ENCODE measurements at places on chromosomes 12 and 14. TPM values are rescaled to one million over a fixed set of nuclear protein-coding genes. Genes with fewer than 3 reads are reported as not detected.

OR4E2 gene
- not detected for total RNA-seq

CCDC38 gene
- total RNA-seq, result 0.19 TPM

GLIPR1L2 gene
- 0.28 TPM for total RNA-seq

- peaks cover 12% of the 10 kb centered on the region for H3K27me3 ChIP-seq
- no peak overlapping the region for H3K4me3 ChIP-seq
- H3K4me1 ChIP-seq, result peaks cover 42% of the 10 kb centered on the region
- peaks cover 37% of the 10 kb centered on the region for H3K36me3 ChIP-seq
These were observed 4.1 kb downstream of the SHMT2 start for GRCh38 chr12:57233357-57234232.

DNA sequence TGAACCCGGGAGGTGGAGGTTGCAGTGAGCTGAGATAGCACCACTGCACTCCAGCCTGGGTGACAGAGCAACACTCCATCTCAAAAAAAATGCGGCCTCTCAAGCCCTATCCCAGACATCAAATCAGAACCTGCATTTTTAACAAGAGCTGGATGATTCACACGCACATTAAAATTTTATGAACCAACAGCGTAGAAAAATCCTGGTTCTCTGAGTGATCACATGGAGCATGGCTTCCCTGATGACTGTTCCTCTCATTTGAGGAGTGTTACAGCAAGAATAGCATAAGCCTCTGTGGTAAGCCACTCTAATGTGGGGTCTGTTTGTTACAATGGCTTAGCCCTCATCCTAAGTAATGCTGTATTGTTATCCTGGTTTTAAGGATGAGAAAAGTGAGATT, 163.6 kb downstream of the BRMS1L start:
- no peak overlapping the region for H3K4me3 ChIP-seq
- no peaks in the 10 kb centered on the region for H3K36me3 ChIP-seq
- no peak for DNase-seq
- no peak overlapping the region for H3K27ac ChIP-seq
- H3K4me1 ChIP-seq, result peaks cover 7% of the 10 kb centered on the region
- H3K27me3 ChIP-seq, result no peaks in the 10 kb centered on the region

DNA sequence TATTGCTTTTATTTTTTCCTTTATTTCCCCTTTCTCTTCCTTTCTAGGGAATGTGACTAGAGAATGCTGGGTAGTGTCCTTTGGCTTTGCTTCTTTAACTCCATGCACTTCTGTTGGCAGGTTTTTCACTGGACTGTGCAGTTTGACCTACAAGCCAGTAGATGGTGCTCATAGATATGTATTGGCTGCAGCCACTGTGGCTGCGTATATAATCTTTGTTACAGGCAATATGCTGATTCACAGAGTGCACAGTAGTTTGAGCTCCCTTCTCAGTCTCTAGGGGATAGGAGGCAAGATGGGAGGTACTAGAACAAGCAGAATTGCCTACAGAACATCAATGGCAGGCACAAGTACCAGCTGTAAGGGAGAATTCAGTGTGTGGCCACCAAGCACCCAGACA, 503.5 kb downstream of the LRFN5 start:
- H3K4me3 ChIP-seq, result no peak overlapping the region
- H3K27ac ChIP-seq, result no peak overlapping the region
- no peaks in the 10 kb centered on the region for H3K36me3 ChIP-seq
- H3K4me1 ChIP-seq, result no peaks in the 10 kb centered on the region
- no peaks in the 10 kb centered on the region for H3K27me3 ChIP-seq

- no peak for DNase-seq
- no peaks in the 10 kb centered on the region for H3K4me1 ChIP-seq
- H3K27me3 ChIP-seq, result no peaks in the 10 kb centered on the region
- H3K36me3 ChIP-seq, result peaks cover 35% of the 10 kb centered on the region
These were observed 207.9 kb downstream of the SYNE2 start for GRCh38 chr14:64060648-64061096.

DNA sequence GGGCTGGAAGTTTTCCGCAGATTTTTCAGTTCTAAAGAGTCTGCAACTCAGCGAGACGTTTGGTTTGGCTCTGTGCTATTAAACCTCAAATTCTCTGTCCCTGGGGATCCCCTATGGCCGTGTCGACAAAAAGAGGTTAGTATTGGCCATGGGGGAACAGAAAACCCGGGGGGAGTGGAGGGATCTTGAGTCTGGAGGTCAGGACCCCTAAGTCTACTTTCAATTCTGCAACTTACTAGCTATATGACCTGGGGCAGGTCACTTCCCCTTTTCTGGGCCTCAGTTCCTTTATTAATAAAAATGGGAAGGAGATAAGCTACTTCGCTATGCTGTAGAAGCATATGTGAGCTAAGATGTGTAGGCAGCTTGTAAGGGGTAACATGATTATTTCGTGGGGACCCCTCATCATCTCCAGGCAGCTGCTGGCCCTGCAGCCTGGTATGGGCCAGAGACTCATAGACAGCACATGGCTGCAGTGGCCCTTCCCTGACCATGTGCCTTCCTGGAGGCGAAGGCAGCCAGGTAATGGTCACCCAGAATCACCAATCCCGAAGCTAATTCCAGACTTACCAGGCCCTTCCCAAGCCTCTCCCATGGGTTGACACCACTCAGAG, 8.6 kb downstream of the ASB2 start:
- no peak overlapping the region for H3K27ac ChIP-seq
- no peaks in the 10 kb centered on the region for H3K27me3 ChIP-seq
- DNase-seq, result no peak
- no peak overlapping the region for H3K4me3 ChIP-seq

DNA sequence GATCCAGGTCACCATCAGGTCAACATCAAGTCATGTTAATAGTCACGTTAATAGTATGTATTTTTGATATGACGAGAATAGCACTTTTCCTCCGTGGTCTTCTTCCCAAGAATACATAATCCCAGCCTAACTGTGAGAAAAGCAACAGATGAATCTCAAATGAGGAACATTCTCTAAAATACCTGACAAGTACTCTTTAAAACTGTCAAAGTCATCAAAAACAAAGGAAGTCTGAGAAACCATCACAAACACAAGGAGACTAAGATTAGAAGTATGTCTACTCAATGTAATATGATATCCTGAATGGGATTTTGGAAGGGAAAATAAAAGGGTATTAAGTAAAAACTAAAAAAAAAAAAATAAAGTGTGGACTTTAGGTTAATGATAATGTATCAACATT, 36.8 kb upstream of the GLIPR1 start:
- peaks cover 1% of the 10 kb centered on the region for H3K4me1 ChIP-seq
- no peak overlapping the region for H3K4me3 ChIP-seq
- peaks cover 4% of the 10 kb centered on the region for H3K36me3 ChIP-seq
- H3K27me3 ChIP-seq, result peaks cover 8% of the 10 kb centered on the region
- no peak for DNase-seq

- peaks cover 12% of the 10 kb centered on the region for H3K4me1 ChIP-seq
- H3K4me3 ChIP-seq, result no peak overlapping the region
- no peak overlapping the region for H3K27ac ChIP-seq
- DNase-seq, result no peak
These were observed 37.6 kb downstream of the RTRAF start for GRCh38 chr14:52026901-52027300.

GRCh38 chr12:6768990-6769389, 2.8 kb downstream of the PTMS start:
- H3K4me1 ChIP-seq, result peaks cover 53% of the 10 kb centered on the region
- H3K27me3 ChIP-seq, result peaks cover 31% of the 10 kb centered on the region

DNA sequence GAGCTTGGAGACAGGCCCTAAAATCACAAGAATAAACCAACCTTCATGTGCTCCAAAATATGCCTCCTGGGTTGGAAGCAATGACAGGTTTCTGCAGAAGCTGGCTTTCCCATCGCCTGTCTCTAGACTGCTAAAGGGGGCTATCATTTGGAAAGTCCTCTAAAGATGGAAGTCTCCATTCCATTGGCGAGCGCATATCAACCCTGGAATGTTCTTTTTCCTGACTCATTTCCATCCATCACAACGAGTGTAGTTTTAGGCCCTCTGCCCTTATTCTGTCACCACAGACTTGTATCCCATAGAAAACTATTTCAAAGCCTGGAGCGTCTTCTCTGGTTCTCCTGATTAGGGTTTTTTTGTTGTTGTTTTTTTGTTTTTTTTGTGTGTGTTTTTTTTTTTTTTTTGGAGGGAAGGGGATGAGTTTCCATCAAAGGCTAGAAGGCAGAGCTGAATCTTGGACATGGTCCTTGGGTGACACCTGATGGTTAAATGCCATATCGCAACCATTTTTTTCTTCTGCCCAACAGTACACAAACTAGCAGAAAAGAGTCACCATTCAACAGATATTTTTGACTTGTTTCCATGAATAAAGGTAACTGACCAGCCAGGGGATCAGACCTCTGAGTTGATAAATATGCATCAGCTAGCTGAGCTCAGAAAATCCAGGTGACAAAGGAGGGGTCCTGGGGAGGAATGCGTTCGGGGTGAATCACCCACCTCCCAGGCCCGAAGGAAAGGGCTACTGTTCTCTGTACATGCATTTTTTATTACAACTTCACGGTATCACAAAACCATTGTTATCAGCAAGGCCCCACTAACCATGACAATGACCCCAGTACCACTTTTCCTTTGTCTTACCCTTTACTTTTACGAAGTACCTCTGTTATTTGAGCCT, 40.5 kb downstream of the KCNA5 start:
- no peaks in the 10 kb centered on the region for H3K36me3 ChIP-seq
- no peaks in the 10 kb centered on the region for H3K27me3 ChIP-seq
- no peak overlapping the region for H3K4me3 ChIP-seq
- DNase-seq, result no peak
- H3K4me1 ChIP-seq, result no peaks in the 10 kb centered on the region

GRCh38 chr12:5391653-5392052, 40.3 kb upstream of the NTF3 start:
- no peaks in the 10 kb centered on the region for H3K4me1 ChIP-seq
- H3K27me3 ChIP-seq, result peaks cover 7% of the 10 kb centered on the region
- DNase-seq, result no peak
- H3K4me3 ChIP-seq, result no peak overlapping the region
- H3K27ac ChIP-seq, result no peak overlapping the region

GRCh38 chr12:53975064-53975471, 314 bp upstream of the HOTAIR start:
- DNase-seq, result no peak
- H3K27ac ChIP-seq, result peak overlapping the region; percentile 51
- H3K4me3 ChIP-seq, result peak overlapping the region; percentile 25
- H3K27me3 ChIP-seq, result peaks cover 90% of the 10 kb centered on the region
- H3K4me1 ChIP-seq, result peaks cover 12% of the 10 kb centered on the region

GRCh38 chr14:50038398-50039119, 77.8 kb downstream of the VCPKMT start:
- H3K4me1 ChIP-seq, result peaks cover 53% of the 10 kb centered on the region
- peak overlapping the region; percentile 54 for H3K4me3 ChIP-seq
- DNase-seq, result no peak
- peaks cover 59% of the 10 kb centered on the region for H3K36me3 ChIP-seq

- DNase-seq, result no peak
- peaks cover 36% of the 10 kb centered on the region for H3K27me3 ChIP-seq
- H3K4me3 ChIP-seq, result no peak overlapping the region
- H3K36me3 ChIP-seq, result no peaks in the 10 kb centered on the region
These were observed 4.6 kb downstream of the TEAD4 start for GRCh38 chr12:2963760-2964292.

GRCh38 chr12:8603286-8603685, 9.4 kb downstream of the AICDA start:
- no peaks in the 10 kb centered on the region for H3K36me3 ChIP-seq
- no peaks in the 10 kb centered on the region for H3K4me1 ChIP-seq
- no peak overlapping the region for H3K4me3 ChIP-seq
- DNase-seq, result no peak

DNA sequence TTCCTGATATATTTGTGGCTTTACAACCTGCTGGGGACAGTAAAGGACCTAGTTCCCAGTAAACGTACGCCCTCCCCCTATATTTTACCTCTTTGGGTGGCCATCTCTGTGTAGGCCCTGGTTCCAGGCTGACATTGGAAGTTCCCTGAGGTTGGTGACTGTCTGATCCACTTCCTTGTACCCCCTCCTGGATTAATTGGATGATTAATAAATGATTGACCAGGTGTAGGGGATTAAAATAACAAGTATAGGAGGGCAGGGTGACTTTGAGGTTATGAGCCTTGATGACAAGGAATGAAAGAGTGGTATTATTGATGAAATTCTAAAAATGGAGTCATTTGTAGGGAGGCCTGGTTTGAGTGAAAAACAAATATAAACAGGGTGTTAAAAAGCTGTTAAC, 9.6 kb downstream of the SUSD6 start:
- no peak for DNase-seq
- H3K36me3 ChIP-seq, result peaks cover 18% of the 10 kb centered on the region
- peaks cover 82% of the 10 kb centered on the region for H3K4me1 ChIP-seq
- H3K27ac ChIP-seq, result peak overlapping the region; percentile 59

GRCh38 chr12:125210104-125210755, 145.0 kb downstream of the AACS start:
- no peaks in the 10 kb centered on the region for H3K36me3 ChIP-seq
- peaks cover 17% of the 10 kb centered on the region for H3K27me3 ChIP-seq
- no peak for DNase-seq
- no peak overlapping the region for H3K4me3 ChIP-seq

- H3K27ac ChIP-seq, result peak overlapping the region; percentile 94
- H3K4me3 ChIP-seq, result peak overlapping the region; percentile 95
- H3K27me3 ChIP-seq, result no peaks in the 10 kb centered on the region
- DNase-seq, result peak; percentile 75
- H3K4me1 ChIP-seq, result peaks cover 60% of the 10 kb centered on the region
These were observed 33.4 kb downstream of the VCPKMT start for GRCh38 chr14:50082784-50083466.

- no peak overlapping the region for H3K4me3 ChIP-seq
- no peak overlapping the region for H3K27ac ChIP-seq
- no peaks in the 10 kb centered on the region for H3K27me3 ChIP-seq
- no peaks in the 10 kb centered on the region for H3K4me1 ChIP-seq
These were observed 254.0 kb upstream of the SRRM4 start for GRCh38 chr12:118727196-118727978.

- H3K27ac ChIP-seq, result no peak overlapping the region
- H3K4me3 ChIP-seq, result no peak overlapping the region
These were observed 23.1 kb downstream of the AEBP2 start for GRCh38 chr12:19462406-19462805.

DNA sequence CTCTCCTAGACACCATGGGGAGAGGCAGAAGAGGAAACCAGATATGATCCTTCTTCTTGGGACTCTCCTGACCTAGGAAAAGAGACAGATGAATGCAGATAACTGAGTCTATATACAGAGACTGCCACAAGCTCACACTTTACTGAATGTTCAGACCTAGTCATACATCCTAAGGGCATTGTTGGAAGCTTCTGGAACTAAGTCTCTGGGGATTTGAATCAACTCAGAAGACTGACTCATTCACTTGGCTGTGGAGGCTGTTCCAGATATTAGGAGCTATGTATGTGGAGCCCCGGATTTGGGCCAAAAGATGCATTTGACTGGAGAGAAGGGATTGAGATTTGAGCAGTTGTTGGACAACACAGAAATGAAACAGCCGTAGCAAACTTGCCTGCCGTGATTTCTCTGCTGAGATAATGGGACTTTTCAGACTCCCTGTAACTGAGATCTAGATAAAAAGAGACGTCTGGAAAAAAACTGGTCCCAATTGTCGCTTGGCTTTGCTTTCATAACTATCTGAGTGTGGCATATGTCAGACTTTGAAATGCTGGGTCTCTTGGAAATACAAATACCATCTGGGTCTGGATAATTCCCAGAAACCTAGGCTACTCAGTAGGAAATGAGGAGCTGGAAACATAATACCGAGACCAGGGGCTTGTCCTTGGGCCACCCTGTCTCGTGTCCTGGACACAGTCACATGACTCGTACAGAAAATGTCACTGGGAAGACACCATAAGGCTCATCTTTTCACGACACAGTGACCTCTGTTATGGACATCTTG, 396.8 kb downstream of the NUAK1 start:
- no peak overlapping the region for H3K27ac ChIP-seq
- no peaks in the 10 kb centered on the region for H3K36me3 ChIP-seq
- no peak overlapping the region for H3K4me3 ChIP-seq
- no peak for DNase-seq

- no peaks in the 10 kb centered on the region for H3K27me3 ChIP-seq
- DNase-seq, result no peak
These were observed 3.6 kb downstream of the SRSF5 start for GRCh38 chr14:69770559-69770958.
